Activated T-cell treated with anti-CD3 and anti-CD28 coated beads for 1 hour (primary cell): ENCODE measurements at places on chromosomes 12 and 14.

- no peak for DNase-seq
Measured at GRCh38 chr12:32743264-32743663, 12.4 kb downstream of the YARS2 start.

DNA sequence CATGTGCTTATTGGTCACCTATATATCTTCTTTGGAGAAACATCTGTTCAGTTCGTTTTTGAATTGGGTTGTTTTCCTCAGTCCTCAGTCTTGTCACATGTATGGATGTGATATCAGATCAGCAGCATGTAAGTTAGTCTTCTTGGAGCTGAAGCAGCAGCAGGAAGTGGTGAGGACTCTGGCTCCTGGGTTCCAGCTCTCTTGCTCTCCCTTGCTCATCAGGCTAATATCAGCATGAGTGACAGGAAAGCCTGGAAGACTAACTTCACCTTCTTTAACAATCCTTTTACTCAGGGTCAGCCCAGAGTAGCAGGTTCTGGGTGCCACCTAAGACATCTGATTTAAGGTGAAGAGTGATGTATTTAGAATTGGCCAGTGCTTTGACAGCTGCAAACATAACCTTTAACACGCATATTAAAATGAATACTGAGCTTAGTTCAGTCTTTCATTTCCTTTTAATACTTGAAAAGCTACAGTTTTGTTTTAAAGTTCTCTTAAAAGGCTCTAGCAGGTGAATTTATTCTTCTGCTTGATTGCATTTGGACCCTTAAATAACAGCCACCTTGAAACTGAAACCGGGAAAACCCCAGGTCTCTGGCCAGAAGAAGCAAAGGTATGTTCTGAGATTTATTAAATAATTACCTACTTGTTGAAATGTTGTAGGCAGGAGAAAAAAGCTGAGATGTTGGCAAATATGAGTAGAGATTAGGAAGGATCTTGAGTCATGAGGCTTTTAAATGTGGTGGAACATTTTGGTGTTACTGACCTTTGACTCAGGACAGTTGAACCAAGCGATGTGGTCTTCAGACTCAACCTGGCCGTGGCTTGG, 54.3 kb downstream of the DRAM1 start:
- DNase-seq = no peak

- DNase-seq = no peak
Measured at GRCh38 chr14:56813143-56813551, 2.9 kb upstream of the OTX2 start.

GRCh38 chr14:68711561-68712309, 81.1 kb downstream of the ZFP36L1 start:
- no peak for DNase-seq

DNA sequence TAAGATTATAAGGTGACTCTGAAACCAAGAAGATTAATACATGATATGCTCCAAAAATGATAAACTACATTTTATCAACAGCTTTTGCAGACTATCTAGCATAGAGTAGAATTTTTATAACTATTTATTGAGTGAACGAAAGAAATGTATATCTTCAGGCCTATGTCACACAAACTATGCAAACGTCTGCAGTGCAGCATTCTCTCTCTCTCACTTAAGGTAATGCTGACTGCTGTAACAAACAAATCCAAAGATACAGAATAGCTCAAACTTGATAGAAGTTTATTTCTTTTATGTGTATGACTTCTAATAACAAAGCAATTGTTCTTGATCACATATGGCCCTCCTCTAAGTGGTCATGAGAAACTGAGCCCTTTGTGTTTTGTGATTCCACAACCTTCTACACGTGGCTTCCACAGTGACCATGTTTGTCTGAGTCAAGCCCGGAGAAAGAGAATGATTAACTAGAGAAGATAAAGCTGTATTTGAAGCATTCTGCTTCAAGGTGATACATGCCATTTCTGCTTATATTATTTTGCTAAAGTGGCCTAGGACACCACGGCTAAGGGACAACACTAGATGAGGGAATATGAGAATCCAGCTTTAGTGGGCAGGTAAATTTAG, 1352.7 kb upstream of the TMEM132C start:
- DNase-seq = no peak

GRCh38 chr12:120361506-120362208, 7.3 kb downstream of the MSI1 start:
- DNase-seq = no peak
